ENCODE measurements at places on chromosomes 6 and 20. TPM values are rescaled to one million over a fixed set of nuclear protein-coding genes. Genes with fewer than 3 reads are reported as not detected.

DNA sequence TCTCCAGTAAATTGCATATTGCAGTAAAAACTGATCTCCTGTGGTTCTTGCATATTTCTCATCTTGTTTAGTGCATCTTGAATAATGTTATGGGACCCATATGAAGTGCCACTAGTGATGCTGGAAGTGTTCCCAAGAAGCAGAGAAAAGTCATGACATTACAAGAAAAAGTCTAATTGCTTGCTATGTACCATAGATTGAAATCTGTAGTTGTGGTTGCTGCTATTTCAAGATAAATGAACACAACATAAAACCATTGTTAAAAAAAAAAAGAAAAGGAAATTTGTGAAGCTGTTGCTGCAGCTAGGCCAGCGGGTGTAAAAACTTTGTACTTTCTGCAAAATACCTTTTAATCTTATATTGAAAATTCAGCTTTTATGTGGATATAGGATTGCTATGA, 304.5 kb downstream of the PHF3 start:
- no peak for DNase-seq

DNA sequence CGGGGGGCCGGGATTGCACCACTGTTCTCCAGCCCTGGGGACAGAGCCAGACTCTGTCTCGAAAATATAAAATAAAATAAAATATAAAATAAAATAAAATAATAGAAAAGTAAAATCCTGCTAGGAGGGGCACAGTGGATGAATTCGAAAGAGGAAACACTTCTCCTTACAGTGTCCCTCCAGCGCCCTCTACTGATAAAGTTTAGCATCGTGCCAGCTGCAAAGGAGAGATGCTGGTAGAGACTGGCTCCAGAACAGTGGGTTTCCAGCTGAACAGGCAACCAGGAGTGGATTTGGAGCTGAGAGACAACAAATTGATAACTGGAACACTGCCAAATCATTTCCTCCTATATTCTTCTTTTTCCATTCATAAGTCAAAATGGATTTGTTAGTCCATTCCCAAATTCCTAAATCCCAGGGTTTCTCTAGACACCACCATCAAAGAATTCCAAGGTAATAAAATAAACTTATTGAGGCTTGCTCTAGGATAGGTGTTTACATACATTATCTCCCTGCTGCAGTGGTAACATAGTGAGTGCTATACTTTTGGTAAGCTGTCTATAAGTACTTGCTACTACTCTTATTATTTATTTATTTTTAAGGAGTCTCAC, 31.7 kb upstream of the TBPL1 start:
- DNase-seq, result peak; percentile 81

DNA sequence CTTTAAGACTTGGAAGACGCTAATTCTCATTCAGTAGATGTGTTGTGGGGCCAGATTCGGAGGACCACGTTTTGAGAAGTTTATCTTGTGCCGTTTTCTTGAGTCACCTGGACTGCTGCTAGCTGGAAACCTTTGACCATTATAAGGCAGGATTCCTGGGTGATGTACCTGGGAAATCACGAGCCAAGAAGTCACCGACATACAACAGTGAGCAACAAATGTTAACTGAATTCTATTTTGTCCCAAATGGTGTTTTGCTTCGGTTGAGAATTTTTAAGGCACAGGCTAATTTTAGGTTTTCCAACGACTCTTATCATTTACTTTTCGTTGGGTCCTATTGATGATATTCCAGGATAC, 93.4 kb upstream of the BTN3A2 start:
- no peak for DNase-seq

DNA sequence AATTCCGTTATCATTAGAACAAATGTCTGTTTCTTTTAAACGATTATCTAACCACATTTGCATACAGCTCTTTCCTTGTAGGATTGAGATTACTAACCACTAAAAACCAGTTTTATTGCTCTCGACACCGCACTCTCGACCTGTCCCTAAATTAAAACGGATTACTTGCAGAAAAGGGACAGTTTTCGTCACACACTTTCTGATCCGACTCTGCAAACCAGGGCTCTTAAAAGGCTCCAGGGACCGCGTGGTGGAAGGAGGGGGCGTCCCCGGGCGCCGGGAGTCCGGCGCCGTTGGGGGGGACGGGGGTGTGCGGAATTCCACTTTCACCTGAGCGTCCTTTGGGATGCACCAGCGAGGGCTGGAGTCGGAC, 731 bp downstream of the MAK start:
- peak; percentile 11 for DNase-seq

- peak; percentile 43 for DNase-seq
Measured at GRCh38 chr6:63452125-63452524, 120.2 kb upstream of the LOC128125822 start.

- DNase-seq, result peak; percentile 30
Measured at GRCh38 chr20:14951707-14952418, 614.5 kb upstream of the FLRT3 start.

GRCh38 chr20:32982617-32983458, 21.4 kb downstream of the SUN5 start:
- no peak for DNase-seq

- DNase-seq, result no peak
Measured at GRCh38 chr6:168239044-168239773, 80.4 kb downstream of the DACT2 start.

DNA sequence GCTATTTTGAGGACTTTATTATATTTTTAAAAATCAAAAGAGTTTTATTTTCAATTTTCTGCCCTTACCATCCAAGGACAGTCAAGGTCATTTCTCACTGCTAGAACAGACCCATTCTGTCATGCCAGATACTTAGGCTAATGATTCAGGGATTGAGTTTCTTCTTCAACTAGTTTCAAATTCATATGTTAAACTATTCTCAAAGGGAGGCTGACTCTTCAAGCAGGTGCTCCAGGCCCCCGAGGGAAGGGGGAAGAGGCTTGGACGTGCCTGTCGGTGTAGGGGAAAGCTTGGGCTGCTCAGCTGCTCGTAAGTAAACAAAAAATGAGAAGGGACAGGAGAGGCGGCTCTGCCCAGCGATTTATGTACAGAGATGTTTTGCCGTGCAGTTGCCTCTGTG, 69.4 kb upstream of the MYLIP start:
- DNase-seq, result no peak

- peak; percentile 41 for DNase-seq
Measured at GRCh38 chr20:4795394-4795793, 73.7 kb downstream of the PRND start.

GRCh38 chr20:15033269-15033668, 695.9 kb upstream of the FLRT3 start:
- DNase-seq, result no peak

DNA sequence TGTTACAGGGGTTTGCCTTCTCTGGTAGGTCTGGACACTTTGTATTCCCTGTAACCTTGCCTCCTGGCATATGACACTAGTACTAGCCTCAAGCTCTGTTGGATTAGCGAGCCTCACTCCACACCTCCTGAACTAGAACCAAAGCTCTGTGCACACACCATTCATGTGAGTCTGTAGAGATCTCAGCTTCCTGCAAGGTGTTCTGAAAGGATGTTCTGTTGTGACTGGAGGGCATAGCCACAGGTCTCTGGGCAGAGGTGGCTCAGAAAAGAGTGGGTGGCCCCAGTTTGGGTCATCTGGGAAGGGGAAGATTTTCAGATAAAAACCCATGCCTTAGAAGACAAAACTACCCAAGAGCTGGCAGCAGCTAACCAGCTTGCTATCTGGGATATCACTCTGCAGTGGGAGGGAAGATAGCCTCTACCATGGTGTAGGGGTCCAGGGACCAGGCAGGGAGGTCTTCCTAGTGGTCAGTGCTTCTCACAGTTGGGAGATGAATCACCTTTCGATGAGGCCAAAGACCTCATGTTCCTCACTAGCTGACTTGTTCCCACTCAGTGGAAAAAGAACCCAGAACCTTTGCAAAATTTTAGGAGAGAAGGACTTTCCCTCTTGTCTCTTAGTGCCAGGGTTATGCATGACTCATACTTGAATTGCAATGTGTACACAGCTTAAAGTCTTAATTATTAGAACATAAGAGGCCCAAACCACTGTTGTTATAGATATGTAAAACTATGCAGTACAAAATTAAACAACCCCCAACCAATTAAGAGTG, 41.4 kb downstream of the HLA-F start:
- no peak for DNase-seq

DNA sequence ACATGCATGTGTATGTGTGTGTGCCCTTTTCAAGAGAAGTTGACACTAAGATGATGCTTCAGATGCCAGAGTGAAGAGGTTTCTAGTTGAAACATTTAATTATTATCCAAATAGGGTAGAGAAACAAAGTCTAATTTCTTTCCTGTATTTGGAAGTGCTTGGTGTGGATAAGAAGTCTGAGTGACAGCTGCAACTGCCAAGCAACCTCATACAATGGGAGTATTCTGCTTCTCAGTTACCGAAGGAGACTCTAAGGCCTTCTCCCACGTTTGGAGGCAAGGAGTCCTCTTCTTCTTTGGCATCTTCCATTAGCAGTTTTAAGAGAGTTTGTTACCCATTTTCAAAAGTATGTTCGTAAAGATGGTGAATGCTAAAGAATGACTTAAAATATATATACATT, 82.4 kb downstream of the HDGFL1 start:
- DNase-seq, result no peak

DNA sequence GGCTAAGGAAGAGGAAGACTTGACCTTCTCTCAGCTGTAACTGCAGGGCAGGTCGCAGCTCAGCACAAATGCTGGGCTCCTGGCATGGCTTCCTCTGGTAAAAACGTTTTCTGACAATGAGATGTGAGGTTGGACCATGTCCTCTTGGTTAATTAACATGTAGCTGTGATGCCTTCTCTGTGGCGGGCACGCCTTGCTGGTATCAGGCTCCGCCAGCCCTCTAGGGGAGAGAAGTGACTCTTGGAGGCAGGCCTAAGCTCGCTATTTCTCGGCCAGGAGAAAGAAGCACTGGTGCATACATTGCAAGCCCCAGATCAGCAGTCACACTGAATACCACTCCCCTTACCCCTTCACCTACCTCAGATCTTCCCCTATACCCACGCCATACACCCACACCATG, 65.0 kb downstream of the QRSL1 start:
- no peak for DNase-seq

DNA sequence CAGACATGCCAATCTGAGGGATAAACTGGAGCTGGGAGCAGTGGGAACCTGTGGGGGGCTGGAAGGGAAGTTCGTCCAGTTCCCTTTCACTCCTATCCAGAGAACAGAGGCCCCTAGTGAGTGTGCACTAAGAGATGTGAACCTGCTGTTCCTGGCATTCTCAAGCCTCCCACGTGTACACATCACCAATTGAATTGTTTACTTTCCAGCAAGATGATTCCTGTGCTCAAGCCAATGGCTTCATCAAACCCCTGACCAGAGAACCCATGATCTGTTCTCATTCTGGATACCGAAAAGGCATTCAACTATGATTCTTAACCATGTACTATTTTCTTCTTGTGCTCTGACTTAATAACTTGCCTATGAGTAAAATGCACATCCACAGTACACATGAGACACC, 10.2 kb upstream of the SLC22A3 start:
- DNase-seq, result no peak

GRCh38 chr6:108961985-108962384, 113.8 kb downstream of the ARMC2 start:
- DNase-seq, result peak; percentile 80

DNA sequence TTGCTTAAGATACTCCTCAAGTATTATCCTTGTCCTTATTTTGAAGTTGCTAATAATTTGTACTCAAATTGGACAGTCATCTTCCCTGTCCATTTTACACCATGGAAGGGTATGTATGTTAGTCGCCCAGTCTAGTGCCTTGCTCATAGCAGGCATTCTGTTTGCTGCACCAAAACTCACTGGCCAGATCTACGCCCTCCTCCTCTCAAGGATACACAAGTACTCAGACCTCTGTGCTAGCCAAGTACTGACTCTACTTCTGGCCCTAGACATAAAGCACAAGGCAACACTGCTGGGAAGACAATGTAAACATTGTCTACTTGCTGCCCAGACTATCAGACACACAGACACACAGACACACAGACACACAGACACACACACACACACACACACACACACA, 57.7 kb downstream of the DNAAF9 start:
- DNase-seq, result no peak

DNA sequence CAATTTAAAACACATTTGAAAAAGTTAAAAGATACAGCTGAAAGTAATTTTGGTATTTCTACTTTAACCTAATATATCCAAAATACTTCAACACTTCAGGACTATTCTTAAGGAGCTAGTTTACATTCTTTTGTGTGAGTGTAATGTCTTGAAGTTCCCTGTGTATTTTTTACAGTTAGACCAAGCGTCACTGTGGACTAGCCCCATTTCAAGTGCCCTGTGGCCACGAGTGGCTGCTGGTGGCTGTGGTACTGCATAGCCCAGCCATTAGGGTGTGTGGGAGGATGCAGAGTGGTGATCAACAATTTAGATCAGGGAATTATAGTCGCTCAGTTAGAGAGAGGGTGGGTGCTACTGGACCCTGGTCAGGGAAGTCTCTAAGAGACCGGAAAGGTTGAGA, 869 bp upstream of the CST5 start:
- DNase-seq, result peak; percentile 14

- no peak for DNase-seq
Measured at GRCh38 chr6:156876302-156876701, 99.1 kb downstream of the ARID1B start.

Gene WFDC12
- not detected for total RNA-seq

Gene RAMACL
- total RNA-seq, result 0.43 TPM

Gene THBS2
- 478 TPM for total RNA-seq

Gene FAM210B
- 38.0 TPM for total RNA-seq

Gene SCGN
- not detected for total RNA-seq

Gene ZNF76
- total RNA-seq, result 16.8 TPM

Gene DSP
- 28.1 TPM for total RNA-seq

Gene EYS
- total RNA-seq, result under 0.01 TPM

Gene PRRT1
- total RNA-seq, result under 0.01 TPM

Gene CDYL
- 38.7 TPM for total RNA-seq

Gene ERVFRD-1
- not detected for total RNA-seq

Measured in fibroblast of villous mesenchyme (primary cell).